ENCODE measurements at places on chromosomes 7 and 10.

- DNase-seq = peak; percentile 33
Observed at GRCh38 chr7:17304926-17305325, 6.5 kb downstream of the AHR start.

DNA sequence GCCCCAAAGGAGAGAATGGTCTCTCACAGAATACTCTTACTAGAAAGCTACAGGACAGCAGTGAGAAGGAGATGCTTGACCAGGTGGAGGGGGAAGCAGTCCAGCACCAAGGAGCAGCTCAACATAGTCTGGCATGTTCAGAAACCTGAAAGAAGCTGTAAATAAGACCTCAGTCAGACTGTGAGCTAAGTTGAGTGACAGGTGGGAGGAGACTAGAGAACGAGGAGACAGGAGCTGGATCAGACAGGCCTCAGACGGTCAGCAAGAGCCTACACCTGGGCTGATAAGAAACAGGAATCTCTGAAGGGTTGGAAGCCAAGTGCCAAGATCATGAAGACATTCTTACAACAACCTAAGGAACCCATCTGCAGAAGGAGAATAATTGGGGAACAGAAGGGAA is 54.5 kb downstream of the ELMO1 start:
- DNase-seq = no peak

- DNase-seq = no peak
Observed at GRCh38 chr10:73493781-73494180, 2.0 kb downstream of the PPP3CB start.

DNA sequence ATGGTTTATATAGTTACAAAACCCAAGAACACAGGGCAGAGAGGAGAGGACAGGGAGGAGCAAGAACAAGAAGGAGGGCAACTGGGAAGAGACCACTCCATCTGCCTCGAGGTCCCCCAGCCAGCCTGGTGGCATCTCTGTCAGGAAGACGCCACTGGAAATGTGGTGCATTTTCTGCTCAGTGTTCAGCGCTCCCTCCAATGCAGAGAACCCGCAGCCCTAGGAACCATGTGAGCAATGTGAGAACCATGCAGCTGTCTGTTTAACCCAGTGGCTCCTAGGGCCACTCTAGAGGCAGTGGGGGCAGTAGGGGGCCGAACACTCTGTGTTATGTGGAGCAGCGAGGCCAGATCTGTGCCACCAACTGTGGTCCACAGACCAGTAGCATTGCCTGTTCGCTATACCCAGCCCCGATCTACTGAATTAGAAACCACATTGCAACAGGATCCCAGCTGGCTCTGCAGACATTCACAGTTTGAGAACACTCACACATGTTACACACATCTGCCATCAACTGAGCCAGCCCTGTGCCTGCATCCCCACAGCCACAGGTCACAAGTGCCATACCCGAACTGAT is 110.2 kb downstream of the CPXM2 start:
- no peak for DNase-seq

- DNase-seq = no peak
Observed at GRCh38 chr10:69090685-69091084, 2.8 kb downstream of the SRGN start.

All from suppressor macrophage (primary cell).